HTR-8/SVneo (cell line): ENCODE measurements at places on chromosomes 4 and X.

GRCh38 chr4:160810424-160810823 lies 1353.4 kb downstream of the FSTL5 start:
- DNase-seq, result no peak

GRCh38 chr4:156923525-156923924 lies 48.1 kb downstream of the PDGFC start:
- DNase-seq, result no peak

GRCh38 chr4:96131186-96131585 lies 291.3 kb downstream of the PDHA2 start:
- no peak for DNase-seq

GRCh38 chr4:22457348-22457747 lies 58.5 kb downstream of the ADGRA3 start:
- DNase-seq, result no peak

GRCh38 chr4:100981447-100982204 lies 365.7 kb downstream of the PPP3CA start:
- DNase-seq, result no peak

- DNase-seq, result peak; percentile 48
These were observed 79.8 kb downstream of the FUNDC1 start for GRCh38 chrX:44462850-44463249.

DNA sequence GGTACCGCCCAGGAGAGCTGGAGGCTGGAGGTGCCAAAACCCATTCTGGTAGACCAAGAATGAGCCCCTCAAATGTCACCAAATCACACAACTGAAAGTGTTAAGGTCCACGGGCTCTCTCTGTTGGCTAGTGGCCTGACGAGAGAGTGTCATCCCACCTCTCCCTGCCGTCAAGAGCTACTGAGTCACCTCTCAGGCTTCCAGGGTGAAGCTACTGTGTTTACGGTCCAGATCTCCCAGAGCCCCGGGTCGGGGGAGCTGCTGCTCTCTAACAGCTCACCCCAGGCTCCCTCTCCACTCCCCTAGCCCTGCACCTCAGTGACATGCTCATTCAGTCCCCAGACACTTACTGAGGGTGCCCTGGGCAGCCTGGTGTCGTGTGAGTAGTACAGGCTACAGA lies 59.2 kb downstream of the ADGRG2 start:
- peak; percentile 24 for DNase-seq

GRCh38 chr4:2913168-2913567 lies 50.0 kb downstream of the NOP14 start:
- no peak for DNase-seq

DNA sequence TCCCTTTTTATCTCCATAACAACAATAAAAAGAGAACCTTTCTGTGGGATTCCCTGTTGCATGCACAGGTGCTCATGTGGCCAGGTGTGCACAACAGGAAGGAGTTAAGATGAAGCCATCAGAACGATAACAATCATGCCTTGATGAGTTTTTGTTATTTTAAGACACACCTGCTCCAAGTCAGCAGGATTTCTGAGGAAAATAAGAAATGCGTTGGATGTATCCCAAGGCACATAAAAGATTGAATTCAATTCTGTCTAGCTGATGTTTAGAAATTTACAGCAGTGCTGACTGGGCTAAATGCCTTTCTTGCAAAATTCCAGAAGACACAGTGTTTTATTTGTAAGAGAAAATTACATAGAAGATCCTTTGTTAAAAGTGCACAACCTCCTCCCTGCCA lies 1678.2 kb downstream of the ARAP2 start:
- DNase-seq, result no peak

DNA sequence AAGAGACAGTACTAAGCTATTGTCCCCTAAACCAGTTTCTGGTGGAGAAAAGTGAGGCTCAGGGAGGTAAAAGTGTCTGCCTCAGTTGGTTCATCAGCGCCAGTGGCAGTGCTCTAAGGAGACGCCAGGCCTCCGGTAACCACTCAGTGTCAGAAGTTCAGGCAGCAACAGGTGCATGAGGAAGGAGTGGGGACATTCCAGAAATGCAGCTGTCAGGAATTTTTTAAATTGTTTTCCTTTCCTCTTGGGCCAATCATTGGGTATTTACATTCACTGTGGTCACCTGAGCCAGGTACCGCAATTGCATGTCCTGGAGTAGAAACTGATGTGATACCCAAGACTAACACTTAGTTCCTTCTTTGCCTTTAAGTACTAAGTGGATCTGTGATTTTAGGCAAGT lies 40.2 kb upstream of the HS3ST1 start:
- no peak for DNase-seq

- DNase-seq, result no peak
These were observed 16.1 kb downstream of the RNF4 start for GRCh38 chr4:2484993-2485392.

DNA sequence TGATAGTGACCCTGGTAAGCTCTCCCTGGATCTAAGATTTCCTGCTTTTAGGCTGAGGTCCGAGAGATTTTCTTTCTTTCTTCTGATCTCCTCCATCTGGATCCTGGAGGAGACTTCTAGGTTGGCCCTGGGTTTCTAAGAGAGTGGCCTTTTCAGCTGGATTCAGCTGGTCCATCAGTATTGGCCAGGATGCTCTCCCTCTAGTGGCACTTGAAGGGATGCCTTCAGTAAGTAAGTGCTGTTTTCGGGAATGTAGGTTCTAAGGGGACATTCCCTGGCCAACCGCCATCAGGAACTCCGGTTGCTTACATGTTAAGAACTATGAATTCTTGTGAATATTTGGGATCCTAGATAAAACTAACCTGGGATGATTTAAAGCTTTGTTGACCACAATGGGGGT lies 56.9 kb downstream of the SERTM2 start:
- no peak for DNase-seq

DNA sequence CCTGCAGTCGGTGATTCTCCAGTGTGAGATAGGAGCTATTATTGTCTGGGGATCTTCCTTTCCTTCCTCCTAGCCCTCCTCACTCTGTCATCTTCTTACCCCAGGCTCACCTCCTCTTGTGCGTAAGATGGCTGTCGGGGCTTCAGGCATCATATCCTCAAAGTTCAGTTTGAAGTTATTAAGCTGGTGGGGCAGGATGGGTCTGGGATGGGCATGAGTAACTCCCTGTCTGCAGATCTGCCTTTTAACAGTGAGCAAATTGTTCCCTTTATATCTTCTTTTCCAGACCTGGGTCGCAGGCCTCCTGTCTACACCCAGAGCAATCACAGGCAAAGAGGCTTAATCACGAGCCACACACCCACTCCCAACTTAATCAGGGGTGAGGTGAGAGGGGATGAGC lies 900 bp upstream of the MTMR1 start:
- no peak for DNase-seq

GRCh38 chr4:170391066-170391740 lies 301.4 kb upstream of the AADAT start:
- DNase-seq, result peak; percentile 48

GRCh38 chrX:2801223-2801622 lies 27.5 kb upstream of the GYG2 start:
- no peak for DNase-seq

GRCh38 chr4:138039010-138039409 lies 203.1 kb downstream of the SLC7A11 start:
- DNase-seq, result no peak

DNA sequence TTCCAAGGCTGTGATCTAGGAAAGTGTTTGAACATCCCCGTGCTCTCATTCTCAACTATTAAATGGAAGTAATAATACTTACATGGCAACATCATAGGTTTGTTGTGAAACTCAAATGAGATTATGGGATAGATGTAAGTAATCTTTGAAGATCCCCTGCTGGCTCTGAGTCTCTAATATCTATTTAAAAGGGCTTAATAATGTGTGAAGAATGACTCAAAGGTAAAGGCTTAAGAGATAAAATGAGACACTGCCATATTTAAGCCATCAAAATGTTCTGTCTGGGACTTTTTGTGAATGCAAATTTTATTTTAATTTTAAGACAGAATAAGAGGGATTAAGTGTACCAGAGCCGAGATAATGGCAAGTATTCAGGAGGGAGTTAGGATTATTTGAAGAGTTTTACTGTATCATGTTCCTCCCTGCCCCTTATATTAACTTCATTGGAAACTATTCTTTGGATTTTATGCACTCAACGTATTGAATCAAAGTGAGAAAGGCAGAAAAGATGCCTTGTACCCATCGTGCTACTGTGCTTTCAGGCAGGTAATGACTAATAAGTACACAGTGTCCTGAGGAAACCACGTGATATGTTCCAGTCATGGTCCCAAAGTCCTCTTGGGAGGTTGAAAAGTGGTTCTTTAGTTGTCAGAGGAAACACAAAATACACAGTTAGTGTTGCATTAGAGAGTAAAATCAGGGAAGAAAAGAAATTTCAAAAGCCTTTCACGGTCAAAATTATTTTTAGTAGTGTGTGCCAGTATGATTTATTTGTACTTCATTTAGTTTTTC lies 192.4 kb downstream of the RBM46 start:
- no peak for DNase-seq

DNA sequence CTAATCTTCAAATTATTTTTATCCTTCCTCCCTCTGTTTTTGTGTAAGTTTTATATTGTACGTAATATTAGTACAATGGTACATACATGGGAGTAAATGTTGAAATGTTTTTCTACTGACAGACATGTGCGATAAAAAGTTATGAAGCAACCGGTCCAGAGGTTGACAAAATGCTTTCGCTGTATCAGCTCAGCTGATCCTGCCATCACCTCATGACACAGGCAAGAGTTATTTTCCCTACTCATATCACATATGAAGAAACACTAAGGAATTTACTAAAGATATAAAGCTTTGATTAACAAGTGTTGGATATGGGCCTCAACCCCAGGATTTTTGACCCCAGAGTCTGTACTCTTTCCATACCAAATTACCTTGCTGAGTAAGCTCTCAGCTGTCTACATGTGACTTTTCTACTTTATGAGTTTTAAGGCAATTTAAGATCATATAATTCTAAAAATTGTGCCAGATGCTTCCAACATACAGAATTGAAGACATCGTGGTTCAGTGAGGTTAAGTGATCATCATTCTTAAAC lies 50.0 kb downstream of the CLCN5 start:
- no peak for DNase-seq

DNA sequence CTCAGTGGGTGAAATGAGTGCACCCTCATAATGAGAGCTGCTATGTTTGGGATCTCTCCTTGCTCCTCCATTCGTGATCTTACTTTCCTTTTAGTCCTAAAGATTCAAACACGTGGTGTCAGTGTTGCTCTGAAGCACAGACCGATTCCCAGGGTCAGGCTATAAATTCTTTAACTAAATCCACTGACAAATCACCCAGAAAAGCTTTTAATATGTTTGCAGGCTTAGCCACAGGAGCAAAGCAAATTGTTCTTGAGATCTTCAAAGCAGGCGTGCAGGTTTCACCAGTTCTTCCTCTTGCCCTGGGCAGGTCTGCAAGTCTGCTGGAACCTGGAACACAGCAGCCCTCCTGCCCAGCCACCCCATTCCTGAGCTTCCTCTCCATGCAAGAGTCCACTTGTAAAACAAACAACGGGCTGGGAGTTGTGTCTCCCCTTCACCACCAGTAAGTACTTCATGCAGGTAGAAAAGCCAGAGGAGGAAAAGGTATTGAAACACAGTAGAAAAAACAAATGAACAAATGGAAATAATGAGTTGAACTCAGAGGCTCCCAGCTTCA lies 70.1 kb upstream of the ENPP6 start:
- no peak for DNase-seq

GRCh38 chr4:139085141-139085540 lies 69.6 kb downstream of the NOCT start:
- DNase-seq, result no peak

DNA sequence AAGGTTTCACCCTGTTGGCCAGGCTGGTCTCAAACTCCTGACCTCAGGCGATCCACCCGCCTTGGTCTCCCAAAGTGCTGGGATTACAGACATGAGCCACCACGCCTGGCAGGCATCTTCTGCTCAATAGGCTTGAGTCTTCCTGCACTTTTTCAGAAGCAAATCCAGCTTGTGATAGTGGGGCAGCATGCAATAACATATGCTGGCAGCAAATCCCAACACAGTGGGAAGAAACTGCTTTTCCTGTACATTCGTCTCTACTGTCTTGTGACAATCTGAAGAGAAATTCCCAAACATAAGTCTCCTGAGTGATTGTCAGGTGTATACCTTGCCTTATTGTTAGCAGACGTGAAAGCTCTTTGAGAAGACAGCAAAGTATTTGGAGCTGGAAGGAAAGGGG lies 145.7 kb downstream of the PALLD start:
- no peak for DNase-seq

DNA sequence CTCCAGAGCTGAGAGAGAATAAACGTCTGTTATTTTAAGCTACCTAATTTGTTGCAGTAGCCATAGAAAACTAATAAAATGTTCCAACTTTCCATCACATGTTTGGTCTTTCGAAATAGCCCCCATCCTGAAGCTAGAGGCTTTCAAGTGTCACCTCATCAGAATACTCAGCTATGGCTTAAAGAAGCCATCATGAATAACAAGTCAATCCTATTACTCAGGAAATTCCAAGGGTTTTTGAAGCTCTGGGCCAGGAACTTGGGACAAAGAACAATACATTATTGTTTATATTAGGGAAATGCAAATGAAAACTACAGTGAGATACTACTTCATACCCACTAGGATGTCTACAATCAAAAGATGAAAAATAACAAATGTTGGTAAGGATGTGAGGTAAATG lies 42.2 kb downstream of the TBCK start:
- no peak for DNase-seq

- DNase-seq, result no peak
These were observed 85.1 kb downstream of the PDGFC start for GRCh38 chr4:156886481-156886880.

- DNase-seq, result peak; percentile 37
These were observed 5.9 kb downstream of the TIMM17B start for GRCh38 chrX:48891402-48892288.

DNA sequence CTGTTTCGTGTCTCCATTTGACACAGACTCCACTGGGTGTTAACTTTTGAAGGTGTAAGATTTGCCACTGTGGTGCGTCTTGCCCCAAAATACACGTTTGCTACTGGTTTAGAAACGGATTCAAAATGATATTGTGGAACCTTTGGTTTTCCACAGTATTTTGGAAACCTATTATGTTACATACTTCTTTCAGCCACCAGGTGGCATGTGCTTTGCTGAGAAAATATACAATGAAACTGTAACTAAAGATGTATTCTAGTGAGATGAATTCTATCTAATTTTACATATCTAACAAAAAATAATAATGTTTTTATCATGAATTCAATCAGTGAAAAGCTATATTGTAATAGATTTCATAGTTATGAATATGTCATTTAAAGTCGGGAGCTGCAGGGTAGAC lies 28.4 kb upstream of the SLITRK4 start:
- no peak for DNase-seq

DNA sequence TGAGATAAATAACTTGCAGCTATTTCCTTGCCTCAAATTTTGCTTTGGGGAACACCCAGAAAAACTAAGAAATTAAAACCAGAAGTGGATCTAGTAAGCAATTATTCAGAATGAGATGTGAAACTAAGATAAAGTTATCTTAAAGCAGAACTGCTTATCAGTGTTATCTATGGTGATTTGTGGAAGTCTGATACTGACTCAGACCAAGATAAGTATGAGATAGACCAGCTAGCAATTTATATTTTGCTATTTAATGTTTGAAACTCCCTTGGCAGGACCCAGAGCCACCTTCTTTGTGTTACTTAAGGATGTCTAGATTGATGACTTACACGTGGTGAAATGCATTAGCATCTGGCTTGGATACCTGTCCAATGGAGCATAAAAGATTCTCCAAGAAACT lies 368.1 kb downstream of the EPHA5 start:
- no peak for DNase-seq

GRCh38 chr4:176886135-176886534 lies 93.4 kb upstream of the VEGFC start:
- no peak for DNase-seq
